ENCODE measurements at places on chromosomes 4 and X.

- no peak for DNase-seq
Measured at GRCh38 chr4:145786261-145786660, 106.3 kb downstream of the C4orf51 start.

- no peak for DNase-seq
Measured at GRCh38 chr4:184011826-184012380, 106.8 kb downstream of the STOX2 start.

- DNase-seq = no peak
Measured at GRCh38 chrX:88202149-88202548, 544.9 kb upstream of the CPXCR1 start.

GRCh38 chr4:165060938-165061337 is 7.3 kb downstream of the TRIM75 start:
- no peak for DNase-seq

GRCh38 chr4:163500586-163500985 is 6.1 kb downstream of the TMA16 start:
- no peak for DNase-seq

DNA sequence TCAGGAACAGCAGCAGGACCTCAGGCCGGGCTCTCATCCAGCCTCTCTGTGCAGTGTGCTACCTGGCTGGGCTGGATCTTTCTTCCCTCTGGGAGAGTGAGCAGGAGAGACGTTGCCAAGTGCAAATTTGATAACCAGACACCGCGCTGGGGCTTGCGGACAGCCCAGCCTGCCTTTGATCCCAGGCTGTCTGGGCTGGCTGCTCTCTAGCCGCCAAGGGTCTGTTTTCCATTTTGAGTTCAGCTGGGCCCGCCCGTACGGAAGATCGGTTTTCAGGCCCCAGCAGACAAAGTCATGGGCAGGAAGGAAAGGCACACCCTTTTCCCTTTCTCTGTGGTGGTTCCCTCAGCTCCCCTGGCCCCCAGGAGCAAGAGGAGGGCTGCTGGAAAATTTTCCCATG is 90.2 kb downstream of the CPZ start:
- DNase-seq = no peak

DNA sequence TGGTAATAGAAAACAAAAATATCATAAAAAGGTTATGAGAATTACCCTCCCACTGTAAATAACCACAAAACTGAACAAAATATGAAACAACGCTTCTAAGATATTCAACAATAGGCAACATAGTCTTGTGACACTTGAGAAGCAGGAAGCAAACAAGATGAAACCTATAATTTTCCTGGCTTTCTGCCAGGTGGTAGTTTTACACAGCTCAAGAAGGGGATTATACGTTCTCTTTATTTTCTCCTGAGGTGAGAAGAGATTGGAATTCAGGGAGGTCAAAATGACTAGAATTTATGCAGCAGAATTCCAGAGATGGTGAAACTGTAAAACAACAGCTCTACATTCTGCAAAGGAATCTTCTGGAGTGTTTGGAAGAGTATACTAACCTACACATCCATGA is 186.0 kb downstream of the HHIP start:
- DNase-seq = no peak

DNA sequence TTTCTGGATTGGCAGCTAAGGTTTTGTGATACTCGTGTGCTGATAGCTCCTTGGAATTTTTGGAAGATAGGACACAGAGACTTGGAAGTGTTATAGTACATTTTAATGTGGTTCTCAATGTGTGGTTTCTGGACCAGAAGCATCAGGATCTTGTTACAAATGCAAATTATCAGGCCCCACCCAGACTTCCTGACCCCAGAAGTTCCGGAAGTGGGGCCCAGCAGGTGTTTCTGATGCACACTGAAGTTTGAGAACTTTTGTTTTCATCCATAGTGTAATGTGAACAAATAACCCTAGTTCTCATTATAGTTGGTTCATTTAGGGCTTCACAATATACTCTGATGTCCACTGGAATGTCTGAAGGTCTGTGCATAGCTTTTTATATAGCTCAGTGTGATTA is 49.6 kb downstream of the LAMP2 start:
- DNase-seq = no peak

- DNase-seq = no peak
Measured at GRCh38 chr4:122830426-122831095, 3.9 kb downstream of the FGF2 start.

DNA sequence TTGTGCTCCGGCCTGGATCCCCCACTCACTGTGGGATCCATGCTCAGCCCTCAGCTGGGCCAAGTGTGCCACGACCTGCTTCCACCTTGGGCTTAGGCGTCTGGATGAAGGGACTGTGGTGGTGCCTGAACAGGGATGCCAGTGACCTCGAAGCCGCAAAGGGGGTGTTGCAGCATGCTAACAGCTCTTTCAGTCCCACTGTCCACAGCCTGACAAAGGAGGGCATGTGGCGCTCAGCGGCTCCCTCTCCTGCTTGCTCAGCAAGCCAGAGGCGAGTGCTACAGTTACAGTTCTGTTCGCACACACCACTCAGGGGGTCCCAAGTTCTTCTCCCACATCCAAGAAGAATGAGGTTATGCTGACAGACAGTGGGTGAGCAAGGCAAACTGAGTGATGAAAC is 5.2 kb upstream of the IGBP1 start:
- DNase-seq = no peak

DNA sequence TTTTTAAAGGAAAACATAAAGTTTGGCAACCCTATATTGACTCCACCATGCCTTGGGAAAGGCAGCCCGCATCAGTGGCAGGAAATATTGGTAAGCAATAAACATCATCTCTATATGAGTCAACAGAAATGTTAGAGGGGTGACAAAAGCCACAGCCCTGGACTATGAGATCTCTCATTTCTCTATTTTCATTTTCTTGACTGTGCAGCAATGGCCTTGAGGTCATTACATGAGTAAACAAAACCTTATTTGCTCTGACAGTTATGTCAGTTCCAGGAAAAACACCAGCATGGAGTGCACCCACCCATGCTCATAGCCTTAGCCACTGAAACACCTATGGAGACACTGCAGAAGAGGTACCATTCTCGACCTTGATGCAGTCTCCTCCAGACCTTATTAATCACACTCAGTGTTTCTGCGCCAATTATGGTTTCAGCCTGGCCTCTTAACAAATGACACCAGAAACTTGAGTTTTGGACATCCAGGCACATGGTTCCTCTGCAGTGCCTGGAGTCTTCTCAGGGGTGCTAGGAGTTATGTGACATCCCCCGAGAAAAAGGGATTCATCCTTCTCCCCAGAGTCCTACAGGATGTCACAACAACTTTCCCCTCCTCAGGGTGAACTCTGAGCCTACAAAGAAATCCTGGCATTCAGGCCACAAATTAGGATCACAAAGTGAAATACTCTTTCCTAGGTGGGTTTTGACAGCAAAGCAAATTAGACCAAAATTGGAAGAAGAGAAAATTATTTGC is 16.0 kb upstream of the HPGD start:
- DNase-seq = no peak

- no peak for DNase-seq
Measured at GRCh38 chrX:110265661-110266060, 52.2 kb downstream of the AMMECR1 start.

DNA sequence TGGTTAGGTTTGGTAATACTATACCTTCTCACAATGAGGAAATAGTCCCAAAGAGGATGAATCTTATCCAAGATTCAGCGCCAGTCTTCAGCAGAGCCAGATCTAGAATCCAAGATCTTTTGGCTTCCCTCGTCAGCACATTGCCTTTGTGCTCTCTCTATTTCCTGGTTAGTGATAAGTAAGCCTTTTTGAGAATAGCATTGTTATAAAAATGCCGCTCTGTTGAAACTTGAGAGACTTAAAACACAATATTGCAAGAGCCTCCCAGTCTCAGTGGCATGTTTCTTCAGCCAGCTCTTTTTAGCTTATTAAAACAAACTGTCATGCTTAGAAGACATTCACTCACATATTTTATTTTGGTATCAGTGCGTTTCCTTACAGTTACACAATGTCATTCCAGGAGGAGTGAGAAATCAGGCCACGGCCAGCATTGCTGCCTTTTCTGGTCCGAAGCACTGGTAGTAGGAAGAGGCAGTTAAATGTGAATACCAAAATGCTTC is 141.4 kb downstream of the KLHL8 start:
- DNase-seq = no peak

DNA sequence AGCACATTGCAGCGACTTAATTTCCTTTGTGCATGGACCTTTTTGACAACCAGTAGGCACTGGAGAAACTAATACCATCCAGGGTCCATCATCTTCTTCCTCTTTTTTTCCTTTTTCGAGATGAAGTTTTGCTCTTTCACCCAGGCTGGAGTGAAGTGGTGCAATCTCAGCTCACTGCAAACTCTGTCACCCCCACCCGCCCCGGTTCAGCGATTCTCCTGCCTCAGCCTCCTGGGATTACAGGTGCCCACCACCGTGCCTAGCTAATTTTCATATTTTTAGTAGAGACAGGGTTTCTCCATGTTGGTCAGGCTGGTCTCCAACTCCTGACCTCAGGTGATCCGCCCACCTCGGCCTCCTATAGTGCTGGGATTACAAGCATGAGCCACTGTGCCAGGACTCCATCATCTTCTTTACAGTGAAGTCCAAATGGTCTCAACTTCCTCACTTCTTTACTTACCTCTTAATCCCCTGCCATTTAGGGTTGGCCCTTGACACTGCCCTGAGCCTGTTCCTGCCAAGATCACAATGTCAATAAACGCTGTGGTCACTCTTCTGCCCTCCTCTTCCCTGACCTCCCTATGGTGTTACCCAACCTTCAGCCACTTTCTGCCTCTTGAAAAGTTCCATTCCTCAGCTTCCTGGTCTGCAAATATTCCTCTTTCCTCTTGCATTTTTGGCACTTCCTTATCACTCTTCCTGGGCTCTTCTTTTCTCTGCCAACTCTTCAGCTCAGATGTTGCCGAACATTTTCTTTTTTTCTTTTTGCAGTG is 119.8 kb upstream of the SLC34A2 start:
- DNase-seq = no peak

- DNase-seq = no peak
Measured at GRCh38 chr4:153067376-153067775, 131.3 kb downstream of the FHDC1 start.

- no peak for DNase-seq
Measured at GRCh38 chrX:87679849-87680248, 162.2 kb downstream of the KLHL4 start.

DNA sequence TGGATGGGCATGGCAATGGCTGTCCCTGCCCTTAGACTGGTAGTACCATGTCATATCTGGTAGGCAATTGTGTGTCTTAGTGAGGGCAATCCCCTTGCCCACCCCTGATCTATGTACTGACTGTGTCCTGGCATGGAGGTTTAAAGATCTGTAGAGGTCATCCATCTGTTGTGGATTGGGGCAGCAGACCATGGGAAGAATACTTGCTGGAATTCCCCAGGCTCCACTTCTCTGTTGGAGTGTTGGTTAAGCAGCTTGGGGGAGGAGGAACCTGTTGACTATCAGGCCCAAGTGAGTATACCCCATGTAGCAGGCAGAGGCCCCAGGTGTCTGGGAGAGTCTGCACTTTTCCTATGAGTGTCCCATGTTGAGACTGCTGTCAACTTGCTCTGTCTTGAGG is 246.7 kb upstream of the DIPK2B start:
- DNase-seq = no peak

- DNase-seq = no peak
Measured at GRCh38 chrX:21926116-21926515, 14.4 kb upstream of the SMS start.

DNA sequence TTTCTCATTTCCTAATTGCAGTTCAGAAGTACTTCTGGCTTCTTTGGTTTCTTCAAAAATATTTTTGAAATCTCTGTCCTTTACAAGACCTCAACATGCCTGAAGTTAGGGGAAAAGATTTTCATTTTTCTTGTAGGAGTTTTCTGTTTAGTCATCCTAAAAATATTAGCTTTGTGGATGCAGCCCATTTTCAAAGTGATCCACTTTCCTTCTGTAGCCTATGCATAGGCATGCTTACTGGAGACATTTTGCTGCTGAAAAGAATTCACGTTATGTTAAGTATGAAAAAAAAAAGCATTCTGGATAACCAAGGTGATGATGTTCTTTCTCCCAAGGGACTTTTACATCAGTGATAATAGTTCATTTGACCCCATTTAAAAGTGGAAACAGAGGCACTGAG is 245.6 kb downstream of the THOC2 start:
- no peak for DNase-seq

GRCh38 chr4:186651624-186652023 is 72.0 kb downstream of the FAT1 start:
- DNase-seq = no peak

DNA sequence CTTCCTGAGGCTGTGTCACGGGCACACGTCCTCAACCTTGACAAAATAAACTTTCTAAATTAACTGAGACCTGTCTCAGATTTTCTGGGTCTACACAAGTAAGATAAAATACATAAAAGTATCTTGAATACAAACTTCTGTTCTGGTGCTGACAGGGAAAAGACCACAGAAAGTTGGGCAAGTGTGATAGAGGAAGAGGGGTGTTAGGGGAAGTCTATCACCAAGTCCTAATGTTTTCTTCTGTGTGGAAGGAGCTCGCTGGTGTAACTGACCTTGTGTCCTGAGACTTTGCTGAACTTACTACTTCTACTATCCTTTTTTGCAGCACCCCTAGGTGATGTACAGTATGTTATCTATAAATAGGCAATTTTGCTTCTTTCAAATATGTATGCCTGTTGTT is 97.0 kb upstream of the STIM2 start:
- DNase-seq = no peak

GRCh38 chrX:13194291-13195103 is 125.4 kb downstream of the ATXN3L start:
- DNase-seq = no peak

DNA sequence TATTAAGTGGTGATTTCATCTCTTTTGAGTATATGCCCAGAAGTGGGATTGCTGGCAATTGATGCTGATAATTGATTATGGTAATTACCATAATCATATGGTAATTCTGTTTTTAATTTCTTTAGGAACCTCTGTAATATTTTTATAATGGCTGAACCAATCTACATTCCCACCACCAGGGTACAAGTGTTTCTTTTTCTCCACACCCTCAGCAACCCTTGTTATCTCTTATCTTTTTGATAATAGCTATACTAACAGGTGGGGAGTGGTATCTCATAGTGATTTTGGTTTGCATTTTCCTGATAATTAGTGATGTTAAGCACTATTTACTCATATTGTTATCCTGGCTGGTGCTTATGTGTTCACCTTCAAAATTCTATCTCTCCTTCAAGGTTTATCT is 212.6 kb downstream of the FMR1NB start:
- DNase-seq = no peak
